ENCODE measurements at places on chromosomes 2 and 18.

DNA sequence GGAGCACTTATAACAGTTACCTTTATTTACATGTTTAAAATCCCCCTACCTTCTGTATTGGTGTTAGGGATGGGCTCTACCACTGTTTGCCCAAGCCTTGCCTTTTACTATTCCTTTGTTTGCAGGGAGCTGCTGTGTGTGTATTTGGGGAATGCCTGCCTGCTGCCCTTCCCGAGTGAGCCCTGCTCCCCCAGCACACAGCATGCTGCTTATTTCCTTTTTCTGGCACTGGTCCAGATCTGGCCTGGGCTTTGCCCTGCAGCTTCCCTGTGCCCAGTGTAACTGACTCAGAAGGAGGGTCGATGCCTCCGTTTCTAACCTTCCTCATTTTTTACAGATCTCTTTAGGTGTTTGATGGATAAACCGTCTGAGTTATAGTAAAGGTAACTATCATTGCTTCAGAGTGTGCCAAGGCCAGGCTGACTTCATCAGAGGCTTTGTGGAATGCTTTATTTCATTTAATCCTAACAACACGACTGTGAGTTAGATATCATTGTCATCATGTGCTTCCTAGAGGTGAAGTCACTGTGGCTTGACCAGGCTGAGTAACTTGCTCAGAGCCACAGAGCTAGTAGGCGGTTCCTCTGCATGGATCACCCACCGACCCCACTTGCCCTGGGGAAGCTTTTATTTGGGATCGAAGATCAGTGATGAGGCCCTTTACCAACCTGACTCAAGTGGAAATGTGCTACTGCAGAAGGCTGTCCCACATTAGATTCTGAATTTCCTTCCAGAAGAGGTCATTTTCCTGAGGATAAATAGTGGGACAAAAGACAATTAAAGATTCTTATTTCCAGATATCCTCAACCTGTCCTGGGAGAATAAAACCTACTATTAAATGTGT lies 238.8 kb downstream of the ZNF407 start:
- DNase-seq, result no peak

GRCh38 chr2:96485751-96486651 lies 19.2 kb downstream of the NEURL3 start:
- DNase-seq, result peak; percentile 82

- no peak for DNase-seq
Measured at GRCh38 chr2:192194265-192194865, 368 bp downstream of the TMEFF2 start.

DNA sequence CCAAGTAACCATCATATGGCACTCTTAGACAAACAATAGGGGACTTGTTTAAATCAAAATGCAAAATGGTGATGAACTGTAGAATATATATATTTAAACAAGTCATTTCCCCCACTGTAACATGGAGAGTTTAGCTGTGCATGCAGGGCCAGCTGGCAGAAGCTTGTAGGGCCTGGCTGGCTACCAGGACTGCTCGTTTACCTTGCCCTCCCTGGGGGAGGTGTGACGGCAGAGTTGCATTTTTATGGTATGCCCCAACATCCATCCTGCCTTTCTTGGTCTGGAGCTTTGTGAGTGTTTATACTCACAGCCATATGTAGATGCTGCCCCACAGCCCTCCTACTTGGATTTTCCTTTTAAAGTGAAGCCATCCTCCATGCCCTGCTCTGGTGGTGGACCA lies 101.7 kb upstream of the ZFP36L2 start:
- no peak for DNase-seq

DNA sequence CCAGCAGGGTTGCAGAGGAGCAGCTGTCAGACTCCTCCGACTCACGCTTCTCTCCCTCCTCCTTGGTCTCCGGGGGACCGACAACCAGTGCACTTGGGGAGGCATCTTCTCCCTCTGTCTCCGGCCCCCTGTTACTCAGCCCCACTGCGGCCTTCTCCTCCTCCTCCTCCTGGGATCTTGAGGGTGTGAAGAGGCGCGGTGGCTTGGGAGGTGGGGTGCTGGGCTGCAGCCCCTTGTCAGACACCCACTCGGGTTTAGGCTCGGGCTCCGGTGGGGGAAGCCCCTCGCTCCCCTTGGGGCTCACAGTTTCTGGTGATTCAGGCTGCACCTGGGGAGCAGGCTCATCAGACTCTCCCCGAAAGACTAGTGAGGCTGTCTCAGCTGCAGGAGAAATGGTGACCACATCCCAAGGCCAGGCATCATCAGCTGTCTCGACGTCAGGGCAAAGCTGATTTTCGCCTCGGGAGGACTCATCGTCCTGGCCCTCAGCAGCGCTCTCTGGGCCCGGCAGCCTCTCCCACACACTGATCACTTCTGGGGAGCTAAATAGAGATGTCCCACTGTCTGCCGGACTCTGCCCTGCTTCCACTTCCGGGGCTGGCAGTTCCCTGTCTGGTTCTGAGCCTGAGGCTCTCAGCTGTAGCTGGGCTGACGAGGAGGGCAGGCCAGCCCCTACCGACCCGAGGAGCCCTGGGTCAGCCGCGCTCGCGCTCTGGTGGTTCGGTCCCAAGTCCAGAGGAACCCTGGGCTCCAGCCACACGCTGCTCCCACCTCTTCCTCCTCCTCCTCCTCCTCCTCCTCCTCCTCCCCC lies 9.0 kb upstream of the SFXN5 start:
- no peak for DNase-seq

GRCh38 chr18:710418-711300 lies 1.8 kb downstream of the ENOSF1 start:
- no peak for DNase-seq
